ENCODE measurements at places on chromosomes 13 and 19.

- peak; percentile 8 for DNase-seq
These were observed 1.8 kb upstream of the CEACAM8 start for GRCh38 chr19:42596391-42597072.

- peak; percentile 30 for DNase-seq
These were observed 7.7 kb downstream of the NDUFB7 start for GRCh38 chr19:14563989-14564651.

GRCh38 chr13:106210324-106210723 lies 325.1 kb downstream of the EFNB2 start:
- no peak for DNase-seq

DNA sequence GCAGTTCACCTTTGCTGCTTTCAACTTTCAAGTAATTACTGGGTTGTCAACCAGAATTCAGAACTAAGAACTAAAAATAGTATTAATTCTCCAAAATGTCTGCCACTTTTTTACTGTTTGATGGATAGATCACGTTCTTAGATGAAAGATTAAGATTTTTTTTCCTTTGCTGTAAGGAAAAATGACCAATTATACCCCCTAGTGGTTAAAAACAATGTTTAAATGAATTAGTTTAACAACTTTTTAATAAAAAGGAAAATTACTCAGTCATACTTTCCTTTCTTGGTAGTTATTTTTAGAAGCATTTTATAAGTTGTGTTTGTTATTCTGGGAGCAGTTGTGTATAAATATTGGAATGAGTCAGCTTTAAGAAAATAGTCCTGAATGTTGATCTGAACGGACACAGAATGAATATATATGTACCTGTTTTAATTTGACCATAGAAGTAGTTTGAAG lies 4.6 kb downstream of the TM9SF2 start:
- DNase-seq = peak; percentile 34

- DNase-seq = no peak
These were observed 127.3 kb upstream of the EDNRB start for GRCh38 chr13:78045916-78046315.

DNA sequence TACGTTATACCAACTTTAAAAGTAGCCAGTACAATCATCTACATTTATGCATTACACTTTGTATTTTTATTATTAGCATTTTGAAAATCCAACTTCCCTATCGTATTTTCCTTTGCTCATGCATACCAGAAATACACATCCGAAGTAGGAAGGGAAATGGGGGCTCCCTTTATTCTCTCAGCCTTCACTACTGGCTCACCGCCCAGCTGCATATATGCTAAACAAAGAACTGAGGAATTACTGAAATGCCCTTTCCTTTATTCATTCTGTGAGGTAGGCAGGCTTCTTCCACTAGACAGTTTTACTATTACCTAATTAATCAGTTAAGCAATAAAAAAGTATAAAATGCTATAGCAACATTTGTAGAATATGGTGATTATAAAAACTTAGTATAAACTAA lies 291.6 kb downstream of the KLF12 start:
- peak; percentile 33 for DNase-seq

DNA sequence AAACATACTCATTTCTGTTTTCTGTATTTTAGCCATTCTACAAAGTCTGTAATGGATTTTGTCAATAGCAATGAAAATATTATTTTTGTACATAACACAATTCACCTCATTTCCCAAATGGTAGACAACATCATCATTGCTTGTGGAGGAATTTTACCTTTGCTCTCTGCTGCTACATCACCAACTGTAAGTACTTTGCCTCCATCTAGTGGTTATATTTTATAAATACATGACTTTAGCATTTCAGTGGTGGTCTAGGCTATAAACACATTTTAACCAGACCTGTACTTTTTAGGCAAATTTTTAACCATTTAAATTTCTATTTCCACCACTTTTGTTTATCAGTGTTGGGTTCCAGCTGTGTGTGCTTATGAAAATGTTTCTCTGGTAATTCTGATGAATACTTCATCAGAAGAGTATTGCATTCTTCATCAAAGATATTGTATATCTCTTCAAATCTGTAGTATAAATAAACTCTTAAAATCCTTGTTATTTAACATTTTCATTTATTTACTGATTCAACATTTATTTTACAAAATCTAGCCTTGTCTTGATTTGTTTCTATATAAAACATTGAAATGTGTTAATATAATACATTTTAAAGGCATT lies 222.4 kb downstream of the NBEA start:
- peak; percentile 27 for DNase-seq

GRCh38 chr19:6414793-6415590 lies 9.6 kb downstream of the KHSRP start:
- no peak for DNase-seq

DNA sequence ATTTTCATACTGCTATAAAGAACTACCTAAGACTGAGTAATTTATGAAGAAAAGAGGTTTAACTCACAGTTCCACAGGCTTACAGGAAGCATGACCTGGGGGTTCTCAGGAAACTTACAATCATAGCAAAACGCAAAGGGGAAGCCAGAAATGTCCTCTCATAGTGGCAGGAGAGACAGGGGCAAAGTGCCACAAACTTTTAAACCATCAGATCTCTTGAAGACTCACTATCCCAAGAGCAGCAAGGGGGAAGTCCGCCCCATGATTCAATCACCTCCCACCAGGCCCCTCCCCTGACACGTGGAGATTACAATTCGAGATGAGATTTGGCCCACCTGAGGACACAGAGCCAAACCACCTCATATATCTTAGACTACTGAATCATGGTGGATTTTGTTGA lies 198.7 kb downstream of the KCTD12 start:
- no peak for DNase-seq

DNA sequence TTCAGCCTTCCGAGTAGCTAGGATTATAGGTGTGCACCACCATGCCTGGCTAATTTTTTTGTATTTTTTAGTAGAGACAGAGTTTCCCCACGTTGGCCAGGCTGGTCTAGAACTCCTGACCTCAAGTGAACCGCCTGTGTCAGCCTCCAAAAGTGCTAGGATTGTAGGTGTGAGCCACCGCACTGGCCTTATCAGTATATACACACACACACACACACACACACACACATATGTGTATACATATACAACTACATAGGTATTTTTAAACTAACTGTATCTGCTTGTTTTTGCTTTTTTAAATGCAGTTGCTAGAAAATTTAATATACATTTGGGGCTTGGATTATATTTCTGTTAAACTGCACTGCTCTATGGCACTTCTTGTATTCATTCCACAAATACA lies 3.1 kb downstream of the CARD8 start:
- no peak for DNase-seq

DNA sequence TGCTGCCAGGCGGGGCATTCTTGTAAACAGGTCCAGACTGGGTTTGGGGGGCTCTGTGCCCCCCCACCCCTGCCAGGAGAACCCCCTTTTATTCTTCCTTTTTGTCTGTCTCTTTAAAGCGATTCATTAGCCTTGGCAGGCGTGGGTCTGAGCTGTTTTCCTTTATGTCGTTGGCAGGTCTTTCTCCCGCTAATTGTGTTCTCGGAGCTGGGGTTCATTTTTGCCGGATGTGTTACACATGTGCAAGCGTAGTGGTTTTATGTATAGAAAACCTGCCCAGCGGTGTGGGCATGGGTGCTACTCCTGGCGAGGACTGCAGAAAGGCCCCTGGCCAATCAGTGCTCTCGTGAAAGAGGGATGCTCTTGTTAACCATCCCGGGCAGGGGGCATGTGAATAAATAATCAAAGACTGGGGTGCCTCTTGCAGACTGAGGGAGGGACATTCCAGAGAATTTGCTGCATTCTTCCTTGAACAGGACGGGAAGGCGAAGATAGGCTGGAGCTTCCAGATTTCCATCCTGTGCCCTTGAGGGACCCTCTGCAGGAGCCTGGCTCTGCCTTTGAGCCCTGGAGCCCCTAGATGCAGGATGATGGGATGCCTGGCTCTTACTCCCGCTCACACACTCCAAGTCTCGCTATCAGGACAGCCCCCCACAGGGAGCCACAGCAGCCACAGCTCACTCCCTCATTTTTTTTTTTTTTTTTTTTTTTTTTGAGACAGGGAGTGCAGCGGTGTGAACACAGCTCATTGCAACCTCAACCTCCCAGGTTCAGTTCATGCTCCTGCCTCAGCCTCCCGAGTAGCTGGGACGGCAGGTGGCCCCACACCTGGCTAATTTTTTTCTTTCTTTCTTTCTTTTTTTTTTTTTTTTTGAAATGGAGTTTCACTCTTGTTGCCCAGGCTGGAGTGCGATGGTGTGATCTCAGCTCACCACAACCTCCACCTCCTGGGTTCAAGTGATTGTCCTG lies 14.1 kb downstream of the CARM1 start:
- DNase-seq = no peak

DNA sequence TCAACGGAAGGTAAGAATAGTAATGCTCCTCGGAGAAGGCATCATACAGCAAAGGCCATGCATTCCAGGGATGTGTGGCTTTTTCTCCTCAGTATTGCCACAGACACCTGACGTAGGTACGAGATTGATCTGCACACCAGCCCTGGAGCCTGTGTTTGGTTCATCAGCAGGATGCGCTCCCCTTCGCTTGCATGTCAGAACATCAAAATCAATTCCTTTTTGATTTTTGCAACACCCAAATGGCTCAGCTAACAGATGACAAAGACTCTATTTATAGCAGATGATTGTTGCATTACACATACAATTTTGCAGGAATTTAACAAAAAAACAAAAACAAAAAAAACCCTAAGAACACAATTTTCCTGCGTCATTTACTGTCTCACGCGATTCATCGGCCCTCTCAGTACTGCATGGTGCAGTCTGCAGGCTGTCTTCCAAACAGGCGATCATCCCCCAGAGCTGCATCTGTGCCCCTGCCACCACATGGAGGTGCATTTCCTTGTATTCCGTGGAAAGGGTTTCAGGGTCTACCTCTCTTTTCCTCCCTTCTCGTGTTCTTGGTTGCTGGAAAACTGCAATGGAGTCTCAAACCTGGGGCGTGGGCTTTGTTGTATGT lies 207.3 kb downstream of the TEX29 start:
- no peak for DNase-seq

- DNase-seq = no peak
These were observed 930 bp upstream of the FBN3 start for GRCh38 chr19:8150178-8150865.

DNA sequence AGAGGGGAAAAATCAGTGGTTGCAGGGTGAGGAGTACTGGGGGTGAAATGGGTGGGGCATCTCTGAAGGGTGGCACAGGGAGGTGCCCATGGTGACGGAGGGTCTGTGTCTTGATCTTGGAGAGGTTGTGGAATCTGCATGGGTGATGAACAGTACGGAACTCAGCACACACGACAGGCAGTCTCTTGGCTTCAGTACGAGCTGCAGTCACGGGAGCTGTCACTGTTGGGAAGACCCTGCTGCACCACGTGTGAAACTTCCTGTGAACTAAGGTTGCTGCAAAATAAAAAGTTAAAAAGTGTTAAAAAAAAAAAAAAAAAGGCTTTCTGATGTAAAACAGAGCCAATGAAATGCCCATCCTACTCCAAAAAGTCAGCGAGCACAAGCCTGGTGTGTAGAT lies 34.3 kb downstream of the TEX29 start:
- no peak for DNase-seq

- DNase-seq = no peak
These were observed 10.3 kb upstream of the C5AR2 start for GRCh38 chr19:47321630-47322029.

DNA sequence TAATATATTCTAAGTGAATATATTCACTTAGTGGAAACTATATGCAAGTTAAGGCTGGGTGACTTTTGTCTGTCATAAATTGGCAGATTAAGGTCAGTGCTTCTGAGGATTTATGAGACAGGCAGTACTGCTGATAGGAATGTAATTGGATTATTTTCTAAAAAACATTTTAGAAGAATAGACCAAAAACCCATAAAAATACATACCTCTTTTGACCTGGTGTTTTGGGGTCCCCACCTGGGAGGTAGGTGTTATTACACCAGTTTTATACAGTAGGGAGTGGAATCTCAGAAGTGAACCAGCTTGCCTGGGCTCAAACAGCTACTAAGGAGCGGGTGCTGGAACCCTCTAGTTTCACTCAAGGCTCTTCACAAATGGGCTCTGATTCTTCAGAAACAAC lies 25.3 kb downstream of the COG3 start:
- no peak for DNase-seq

- no peak for DNase-seq
These were observed 27.7 kb upstream of the NFIC start for GRCh38 chr19:3338541-3339181.
